Right kidney (tissue), 9 donors: ENCODE measurements at places on chromosomes 5 and 9.
A peak's percentile ranks its signal among the peaks of the same experiment; 100 is the strongest.

DNA sequence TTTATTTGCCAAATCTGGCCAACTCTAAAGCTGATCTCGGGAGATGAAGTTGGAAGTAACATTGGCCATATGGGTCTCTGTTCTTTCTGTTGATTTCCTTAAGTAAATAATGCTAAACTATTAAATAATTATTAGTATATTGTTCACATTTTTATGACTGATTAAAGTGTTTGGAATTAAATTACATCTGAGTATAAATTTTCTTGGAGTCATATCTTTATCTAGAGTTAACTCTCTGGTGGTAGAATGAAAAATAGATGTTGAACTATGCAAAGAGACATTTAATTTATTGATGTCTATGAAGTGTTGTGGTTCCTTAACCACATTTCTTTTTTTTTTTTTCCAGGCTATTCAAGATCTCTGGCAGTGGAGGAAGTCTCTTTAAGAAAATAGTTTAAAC lies 9.3 kb upstream of the FGF18 start:
- DNase-seq = no peak

DNA sequence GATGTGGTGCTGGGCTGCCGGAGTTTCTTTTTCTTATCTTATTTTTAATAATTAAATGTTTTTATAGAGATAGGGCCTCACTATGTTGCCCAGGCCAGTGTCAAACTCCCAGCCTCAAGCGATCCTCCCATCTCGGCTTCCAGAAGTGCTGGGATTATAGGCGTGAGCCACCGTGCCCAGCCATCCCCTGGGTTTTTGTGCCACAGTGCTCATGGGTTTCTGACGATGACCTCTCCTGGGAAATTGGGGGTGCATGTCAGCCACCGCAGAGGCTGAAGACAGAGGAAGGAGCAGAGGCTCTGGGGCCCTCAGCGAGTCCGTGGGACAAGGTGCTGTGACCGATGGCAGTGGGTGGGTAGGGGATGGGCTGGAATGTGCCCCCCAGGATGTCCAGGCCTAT lies 14.4 kb downstream of the GPSM1 start:
- no peak for DNase-seq

DNA sequence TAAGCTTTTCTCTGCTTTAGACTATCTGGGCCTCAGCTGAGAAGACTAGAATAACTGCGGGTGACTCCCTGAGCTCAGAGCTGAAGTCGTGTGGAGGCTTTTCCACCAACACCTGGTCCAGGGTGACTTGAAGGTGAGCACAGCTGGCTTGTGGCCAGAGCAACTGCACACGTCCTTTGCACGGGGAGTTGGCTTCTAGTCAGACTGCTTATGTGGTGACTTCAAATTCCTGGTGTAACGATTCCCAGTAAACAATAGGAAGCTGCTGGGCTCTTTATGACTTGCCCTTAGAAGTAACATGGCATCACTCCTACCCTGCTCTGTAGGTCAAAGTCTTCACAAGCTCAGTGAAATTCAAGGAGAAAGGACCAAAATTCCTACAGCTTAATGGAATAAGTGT lies 800.6 kb upstream of the CDH6 start:
- DNase-seq = no peak

DNA sequence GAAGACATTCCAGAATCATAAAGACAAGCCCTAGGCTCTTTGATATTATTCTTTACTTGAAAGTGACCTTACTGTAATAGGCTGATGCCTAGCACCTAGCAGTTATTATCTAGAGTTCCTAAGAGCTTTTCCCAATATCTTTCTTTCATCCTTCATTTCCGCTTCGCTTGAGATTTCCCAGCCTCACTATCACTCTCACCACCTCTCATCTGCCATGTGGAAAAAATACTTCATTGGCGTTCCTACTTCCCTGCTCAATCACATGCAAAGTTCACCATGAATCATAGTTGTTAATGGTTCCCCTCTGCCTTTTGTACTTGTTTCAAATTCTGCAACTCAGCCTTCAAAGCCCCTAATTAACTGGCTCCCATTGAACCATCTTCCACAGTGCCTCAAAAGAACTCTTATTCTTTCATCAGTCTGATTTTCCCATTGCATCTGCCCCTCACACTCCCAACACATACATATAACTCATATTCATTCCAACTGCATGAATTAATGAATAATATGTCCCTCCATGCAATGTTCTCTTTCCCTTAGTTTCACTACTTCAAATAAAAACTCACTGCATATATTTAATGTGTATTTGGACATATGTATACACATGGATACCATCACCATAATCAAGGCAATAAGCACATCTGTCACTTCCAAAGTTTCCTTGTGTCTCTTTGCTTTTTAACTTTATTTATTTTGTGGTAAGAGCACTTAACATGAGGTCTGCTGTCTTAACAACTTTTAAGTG lies 221.6 kb downstream of the PARP8 start:
- no peak for DNase-seq

DNA sequence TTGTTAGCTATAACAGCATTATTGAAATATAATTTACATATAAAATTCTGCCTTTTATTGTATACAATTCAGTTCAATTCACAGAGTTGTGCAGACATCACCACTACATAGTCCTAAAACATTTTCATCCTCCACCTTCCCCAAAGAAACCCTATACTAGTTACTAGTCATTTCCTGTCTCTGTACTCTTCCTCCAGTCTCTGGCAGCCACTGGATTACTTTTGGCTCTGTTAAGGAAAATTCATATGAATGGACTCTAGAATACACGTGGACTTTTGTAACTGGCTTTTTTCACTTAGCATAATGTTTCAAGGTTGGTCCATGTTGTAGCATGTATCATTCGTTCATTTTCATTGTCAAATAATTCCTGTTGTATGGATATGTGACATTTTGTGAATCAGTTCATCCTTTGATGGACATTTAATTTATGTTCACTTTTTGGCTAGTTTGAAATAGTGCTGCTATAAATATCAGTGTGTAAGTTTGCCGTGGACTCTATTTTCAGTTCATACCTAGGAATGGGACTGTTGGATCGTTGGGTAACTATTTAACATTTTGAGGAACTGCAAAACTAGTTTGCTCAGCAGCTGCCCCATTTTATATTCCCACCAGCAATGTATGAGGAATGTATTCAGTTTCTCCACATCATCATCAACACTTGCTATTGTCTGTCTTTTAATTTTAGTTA lies 9.7 kb downstream of the ICE1 start:
- DNase-seq = no peak

DNA sequence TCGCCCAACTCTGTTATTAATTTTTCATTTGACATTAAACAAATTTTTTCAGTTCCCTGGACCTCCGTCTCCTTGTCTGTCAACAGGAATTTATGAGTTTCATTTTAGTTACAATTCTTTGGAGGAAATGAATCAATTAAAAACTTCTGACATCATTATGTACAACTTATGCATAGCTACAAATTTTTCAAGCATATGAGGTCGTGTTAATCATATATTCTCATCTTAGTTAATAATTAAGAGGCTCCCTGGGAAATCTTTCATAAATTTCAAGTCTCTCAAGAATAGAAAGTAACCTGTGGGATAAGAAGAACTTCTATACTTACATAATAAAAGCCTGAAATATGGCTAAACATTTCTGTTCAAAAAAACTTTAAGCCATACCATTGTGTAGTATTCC lies 3.4 kb downstream of the UGT3A1 start:
- DNase-seq = no peak

DNA sequence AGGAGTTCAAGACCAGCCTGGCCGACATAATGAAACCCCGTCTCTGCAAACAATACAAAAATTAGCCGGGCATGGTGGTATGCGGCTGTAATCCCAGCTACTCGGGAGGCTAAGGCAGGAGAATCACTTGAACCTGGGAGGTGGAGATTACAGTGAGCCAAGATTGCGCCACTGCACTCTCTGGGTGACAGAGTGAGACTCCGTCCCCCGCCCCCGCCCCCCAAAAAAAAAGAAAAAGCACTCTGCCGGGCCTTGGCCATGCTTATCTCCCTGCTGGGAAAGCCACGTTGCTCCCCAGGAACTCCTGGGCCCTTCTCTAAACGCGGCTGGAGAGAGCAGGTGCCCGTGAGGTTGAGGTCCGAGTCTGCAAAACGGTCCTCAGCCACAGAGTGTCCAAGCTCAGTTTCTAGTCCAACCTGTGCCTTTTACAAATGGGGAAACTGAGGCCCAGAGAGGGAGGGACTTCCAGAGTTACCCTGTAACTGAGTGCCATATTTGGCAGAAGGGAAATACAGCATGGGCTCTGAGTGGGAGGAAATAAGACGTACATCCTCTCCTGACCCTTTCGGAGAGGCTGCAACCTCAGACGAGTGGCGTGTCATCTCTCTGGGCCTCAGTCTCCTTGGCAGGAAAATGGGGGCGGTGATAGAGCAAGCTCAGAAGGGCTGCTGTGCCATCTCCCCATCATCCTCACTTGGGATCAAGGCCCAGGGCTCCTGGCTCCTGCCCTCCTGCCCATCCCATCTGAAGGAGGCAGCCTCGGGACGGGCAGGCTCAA lies 6.6 kb upstream of the PHYHD1 start:
- DNase-seq = no peak

- no peak for DNase-seq
Measured at GRCh38 chr5:63697811-63698210, 264.4 kb downstream of the HTR1A start.

GRCh38 chr5:164020116-164020515 lies 514.7 kb downstream of the MAT2B start:
- DNase-seq = no peak

GRCh38 chr9:34954225-34954624 lies 3.9 kb upstream of the PHF24 start:
- no peak for DNase-seq

- no peak for DNase-seq
Measured at GRCh38 chr5:172119921-172120688, 67.9 kb downstream of the STK10 start.

DNA sequence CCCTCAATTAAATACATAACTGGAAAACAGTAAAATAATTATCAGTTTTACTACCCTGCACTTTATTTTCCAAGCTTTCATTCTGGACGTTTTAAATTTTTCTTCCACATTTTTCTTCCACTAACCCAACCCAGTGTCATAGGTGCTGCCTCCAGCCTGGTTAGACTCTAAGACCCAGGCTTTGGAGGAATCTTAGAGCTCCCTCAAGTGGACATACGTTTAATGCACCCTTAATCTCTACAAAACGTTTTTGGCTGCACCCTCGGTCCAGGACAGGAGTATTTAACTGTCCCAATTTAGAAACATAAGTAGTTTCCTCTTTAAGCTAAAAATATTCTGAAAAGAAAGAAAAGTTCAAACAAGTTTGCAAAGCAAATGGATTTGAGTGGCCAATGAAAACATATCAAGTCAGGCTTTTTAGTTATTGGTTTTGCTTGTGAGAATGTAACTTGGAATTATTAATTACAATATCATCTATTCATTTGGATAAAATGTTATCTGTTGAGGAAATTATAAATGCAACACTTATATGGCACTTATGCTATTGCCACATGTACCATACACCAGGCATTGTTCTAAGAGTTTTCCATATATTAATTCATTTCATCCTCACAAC lies 38.9 kb downstream of the CDH6 start:
- DNase-seq = no peak

GRCh38 chr9:138020795-138021182 lies 143.2 kb downstream of the CACNA1B start:
- DNase-seq = no peak

DNA sequence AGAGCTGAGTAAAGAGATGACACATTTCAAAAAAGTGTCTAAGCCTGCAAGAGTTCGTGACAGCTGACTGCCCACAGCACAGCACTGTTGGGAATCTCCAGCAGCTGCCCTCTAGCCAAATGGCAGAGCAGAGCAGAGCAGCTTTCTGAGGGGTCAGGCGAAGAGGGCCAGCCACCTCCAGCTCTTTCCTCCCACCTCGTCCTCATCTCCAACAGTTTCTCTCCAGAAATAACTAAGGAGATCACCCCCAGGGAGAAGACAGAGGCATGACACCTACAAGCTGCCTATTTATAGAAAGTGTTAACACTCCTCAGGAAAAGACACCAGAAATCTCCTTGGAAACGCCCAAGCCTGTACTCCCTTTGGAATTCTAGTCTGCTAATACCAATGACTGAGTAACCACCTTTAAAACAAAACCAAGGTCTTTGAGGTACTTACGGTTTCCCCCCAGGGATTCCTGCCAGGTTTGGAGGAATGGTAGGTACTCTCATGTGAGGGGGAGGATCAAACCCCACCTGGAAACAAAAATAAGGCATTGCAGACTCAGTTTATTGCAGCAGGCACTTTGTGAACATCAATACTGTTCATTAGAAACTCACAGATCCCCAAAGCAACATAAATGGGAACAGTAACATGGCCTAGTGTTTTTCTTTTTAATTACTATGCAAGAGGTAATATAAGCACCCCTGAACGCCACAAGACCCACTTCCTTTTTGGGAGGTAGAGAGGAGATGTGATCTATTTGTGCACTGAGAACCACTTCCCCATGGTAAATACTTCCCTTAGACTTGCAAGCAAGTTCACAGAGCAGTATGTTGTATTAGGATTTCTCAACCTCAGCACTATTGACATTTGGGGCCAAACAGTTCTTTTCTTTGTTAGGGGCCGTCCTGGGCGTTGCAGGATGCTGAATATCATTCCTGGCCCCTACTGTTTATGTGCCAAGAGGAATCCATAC lies 79.3 kb downstream of the TLE1 start:
- no peak for DNase-seq

GRCh38 chr5:181160152-181160754 lies 12.9 kb downstream of the OR2V2 start:
- peak; percentile 22 for DNase-seq

DNA sequence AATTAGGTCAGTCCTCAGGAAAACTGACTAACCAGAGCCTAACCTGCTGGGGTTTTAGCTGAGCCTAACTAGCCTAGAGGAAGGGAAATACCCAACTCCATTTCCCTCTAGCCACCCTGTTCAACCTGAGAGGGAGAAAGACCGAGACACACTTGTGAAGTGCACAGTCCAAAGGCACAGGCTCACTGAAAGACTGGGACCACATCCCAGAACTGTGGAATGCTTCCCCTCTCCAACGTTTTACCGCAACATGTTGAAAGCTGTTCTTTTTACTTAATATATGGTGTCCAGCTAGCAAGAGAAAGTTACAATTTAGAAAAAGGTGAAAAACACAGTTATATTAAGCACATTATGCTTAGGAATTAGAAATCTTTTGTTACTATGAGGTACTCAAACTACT lies 76.8 kb upstream of the SIMC1 start:
- no peak for DNase-seq

DNA sequence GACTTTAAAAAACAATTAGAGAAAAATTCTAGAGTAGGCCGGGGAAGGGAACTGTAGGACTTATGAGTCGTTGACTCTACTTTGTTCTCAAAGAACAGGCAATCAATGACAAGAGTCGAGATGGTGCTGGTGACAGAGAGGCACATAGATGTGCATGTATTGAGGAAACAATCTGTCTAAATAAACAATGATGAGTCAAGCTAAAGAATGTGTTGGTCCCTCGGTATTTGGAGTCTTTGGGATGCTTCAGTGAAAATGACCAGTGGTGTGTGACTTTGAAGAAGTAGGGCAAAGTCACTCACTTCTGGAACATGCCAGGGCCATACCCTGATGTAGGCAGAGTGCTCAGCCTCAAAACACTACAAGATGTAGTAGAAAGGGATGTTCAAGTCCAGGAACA lies 288.1 kb upstream of the PANK3 start:
- no peak for DNase-seq
